ENCODE measurements at places on chromosomes 1 and 21.
A peak's percentile ranks its signal among the peaks of the same experiment; 100 is the strongest.

DNA sequence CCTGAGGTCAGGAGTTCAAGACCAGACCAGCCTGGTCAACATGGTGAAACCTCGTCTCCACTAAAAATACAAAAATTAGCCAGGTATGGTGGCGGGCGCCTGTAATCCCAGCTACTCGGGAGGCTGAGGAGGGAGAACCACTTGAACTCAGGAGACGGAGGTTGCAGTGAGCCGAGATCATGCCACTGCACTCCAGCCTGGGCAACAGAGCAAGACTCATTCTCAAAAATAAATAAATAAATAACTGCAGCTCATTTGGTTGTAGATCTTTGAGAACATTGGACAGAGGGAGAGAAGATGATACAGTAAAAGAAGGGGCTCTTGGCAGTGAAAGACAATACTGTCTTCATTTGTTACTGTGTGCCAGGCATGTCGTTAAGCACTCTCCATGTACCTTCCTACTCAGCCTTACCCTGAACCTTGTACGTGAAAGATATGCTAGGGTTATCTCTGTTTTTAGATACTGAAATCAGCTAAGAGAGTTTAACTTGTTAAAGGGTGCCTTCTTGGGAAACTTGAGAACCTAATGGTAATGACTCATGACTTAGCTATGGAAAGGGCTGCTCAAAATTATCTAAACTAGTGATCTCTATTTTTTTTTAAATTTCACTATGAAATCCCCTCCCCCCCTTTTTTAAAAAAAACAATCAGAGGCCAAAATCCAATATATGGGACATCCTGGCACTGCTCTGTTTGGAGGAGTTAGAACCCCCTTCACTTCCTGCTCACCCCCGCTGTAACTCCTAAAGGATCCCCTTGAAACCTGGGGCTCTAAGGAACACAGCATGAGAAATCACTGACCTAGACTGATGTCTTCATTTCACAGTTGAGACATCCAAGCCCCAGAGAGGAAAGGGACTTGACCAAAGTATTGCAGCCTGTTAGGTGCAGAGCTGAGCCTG, 6.8 kb upstream of the KPNA6 start:
- no peak for DNase-seq

- DNase-seq, result no peak
Observed at GRCh38 chr1:29836651-29837646, 600.6 kb downstream of the PTPRU start.

DNA sequence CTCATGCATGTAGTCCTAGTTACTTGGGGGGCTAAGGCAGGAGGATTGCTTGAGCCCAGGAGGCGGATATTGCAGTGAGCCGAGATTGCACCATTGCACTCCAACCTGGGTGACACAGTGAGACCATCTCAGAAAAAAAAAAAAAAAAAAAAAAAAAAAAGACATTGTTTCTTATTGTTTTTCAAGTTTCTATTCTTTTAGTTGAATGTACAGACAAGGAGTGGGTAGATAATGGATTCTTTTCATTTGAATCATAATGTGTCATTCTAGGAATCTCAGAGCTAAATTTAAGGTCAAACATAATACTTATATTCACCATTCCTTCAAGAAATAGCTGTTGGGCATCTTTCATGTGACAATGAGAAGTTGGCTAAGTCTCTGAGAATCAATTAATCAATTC, 157.0 kb upstream of the C21orf91 start:
- DNase-seq, result no peak

GRCh38 chr1:184379111-184379752, 7.6 kb upstream of the C1orf21 start:
- DNase-seq, result peak; percentile 24

DNA sequence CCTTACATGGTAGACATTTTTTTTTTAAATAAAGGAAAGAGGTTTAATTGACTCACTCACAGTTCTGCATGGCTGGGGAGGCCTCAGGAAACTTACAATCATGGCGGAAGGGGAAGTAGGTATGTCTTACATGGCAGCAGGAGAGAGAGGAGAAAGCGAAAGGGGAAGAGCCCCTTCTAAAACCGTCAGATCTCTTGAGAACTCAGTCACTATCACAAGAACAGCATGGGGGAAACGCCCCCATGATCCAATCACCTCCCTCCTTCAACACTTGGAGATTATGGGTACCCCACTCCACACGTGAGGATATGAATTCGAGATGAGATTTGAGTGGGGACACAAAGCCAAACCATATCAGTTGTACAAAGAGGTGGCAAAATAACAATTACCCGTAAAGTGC, 301.7 kb downstream of the GRIK1 start:
- DNase-seq, result no peak

- DNase-seq, result no peak
Observed at GRCh38 chr1:203324105-203325025, 19.0 kb downstream of the BTG2 start.

DNA sequence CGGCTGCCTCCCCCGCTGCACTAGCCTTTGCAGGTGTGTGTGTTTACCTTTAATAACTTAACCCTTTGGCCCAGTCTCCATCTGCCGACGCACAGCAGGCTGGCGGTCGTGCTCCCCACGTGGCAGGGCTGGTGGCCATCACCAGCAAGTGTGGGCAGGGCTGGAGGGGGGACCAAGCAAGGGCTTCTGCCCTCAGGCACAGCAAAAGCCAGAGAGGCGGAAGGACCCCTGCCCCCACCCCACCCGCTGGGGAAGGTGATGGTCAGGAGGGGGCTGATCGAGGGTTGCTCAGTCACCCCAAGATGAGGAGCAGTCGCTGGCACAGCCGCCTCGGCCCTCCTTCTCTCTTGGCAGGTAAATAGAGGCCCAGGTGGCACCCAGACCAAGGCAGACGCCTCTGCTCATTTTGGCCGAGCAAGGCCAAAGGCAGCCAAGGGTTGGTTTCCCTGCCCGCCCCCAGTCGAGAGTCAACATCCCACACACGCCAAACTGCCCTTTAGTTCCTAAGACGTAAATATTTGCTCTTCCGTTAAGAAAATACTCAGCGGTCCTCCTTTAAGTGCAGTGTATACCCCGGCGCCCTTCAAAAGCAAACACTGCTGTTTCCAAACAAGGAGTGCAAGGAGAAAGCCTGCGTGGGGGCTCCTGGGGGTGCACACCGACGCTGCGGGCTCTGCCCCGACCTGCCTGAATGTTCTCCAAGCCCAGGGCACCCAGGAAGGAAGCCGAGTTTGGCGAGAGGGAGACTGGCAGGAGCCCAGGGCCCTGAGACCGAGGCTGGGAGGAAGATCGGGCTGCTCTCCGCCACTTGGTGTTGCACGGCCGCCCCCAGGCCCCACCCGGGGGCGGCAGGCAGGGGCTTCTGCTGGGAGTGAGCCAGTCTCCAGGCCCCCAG, 82.7 kb downstream of the SIK1 start:
- DNase-seq, result no peak

- DNase-seq, result no peak
Observed at GRCh38 chr1:226957714-226958113, 17.6 kb downstream of the COQ8A start.
